SJCRH30 (cell line): ENCODE measurements at places on chromosomes 5 and 9. TPM values are rescaled to one million over a fixed set of nuclear protein-coding genes. Genes with fewer than 3 reads are reported as not detected.

Gene SH3PXD2B
- total RNA-seq: 16.4 and 16.9 TPM in 2 replicates

Gene F2RL2
- total RNA-seq: 19.1 and 20.2 TPM in 2 replicates

Gene AQP3
- total RNA-seq: 17.3 and 20.6 TPM in 2 replicates

Gene PLAC8L1
- 0.33 TPM in 1 of 2 replicates, not detected in the other for total RNA-seq

Gene FANCG
- total RNA-seq: 60.4 and 83.6 TPM in 2 replicates

Gene BARHL1
- not detected in 2 replicates for total RNA-seq

Gene FOXD4L5
- total RNA-seq: 0.33 and 0.59 TPM in 2 replicates

Gene TRMO
- total RNA-seq: 15.8 and 17.1 TPM in 2 replicates

Gene PRLR
- not detected in 2 replicates for total RNA-seq

Gene SHOC1
- 0.58 and 0.85 TPM in 2 replicates for total RNA-seq

Gene SNCB
- not detected in 2 replicates for total RNA-seq

Gene SLC36A3
- total RNA-seq: not detected in 2 replicates

Gene QRFP
- not detected in 2 replicates for total RNA-seq

Gene ZNF879
- total RNA-seq: 3.9 and 5.5 TPM in 2 replicates

Gene LOX
- total RNA-seq: 1.7 and 2.3 TPM in 2 replicates

Gene FBLL1
- not detected in 2 replicates for total RNA-seq

Gene ITGA1
- total RNA-seq: 8.8 and 9.9 TPM in 2 replicates

Gene HK3
- 0.15 TPM in 1 of 2 replicates, not detected in the other for total RNA-seq

Gene RNF208
- 0.23 and 0.43 TPM in 2 replicates for total RNA-seq

Gene EGFLAM
- total RNA-seq: 0.36 and 0.58 TPM in 2 replicates

Gene ABLIM3
- 0.10 and 0.33 TPM in 2 replicates for total RNA-seq

Gene NIM1K
- 0.04 TPM in 1 of 2 replicates, not detected in the other for total RNA-seq

Gene SOX30
- total RNA-seq: 0.13 TPM in 1 of 2 replicates, not detected in the other

Gene SLC23A1
- not detected in 2 replicates for total RNA-seq

Gene MYMK
- 1.1 and 2.0 TPM in 2 replicates for total RNA-seq

Gene GCNT1
- 10.1 and 14.0 TPM in 2 replicates for total RNA-seq

Gene CFAP90
- 0.20 TPM in 1 of 2 replicates, not detected in the other for total RNA-seq

Gene RUSC2
- total RNA-seq: 5.3 and 5.6 TPM in 2 replicates

Gene HSD17B3
- 0.20 and 0.23 TPM in 2 replicates for total RNA-seq

Gene THBS4
- 4.6 and 6.0 TPM in 2 replicates for total RNA-seq

Gene CORO2A
- 0.55 and 0.61 TPM in 2 replicates for total RNA-seq

Gene UBAP1
- total RNA-seq: 22.6 and 23.8 TPM in 2 replicates

Gene TXNDC8
- not detected in 2 replicates for total RNA-seq

Gene TEX48
- not detected in 2 replicates for total RNA-seq

Gene FOCAD
- 24.1 and 28.1 TPM in 2 replicates for total RNA-seq

Gene PITX1
- total RNA-seq: 37.8 and 38.5 TPM in 2 replicates

Gene STPG3
- not detected in 2 replicates for total RNA-seq

Gene SPARC
- 1,211 and 1,265 TPM in 2 replicates for total RNA-seq
